ENCODE measurements at places on chromosomes 12 and 14.

- no peak for DNase-seq
Observed at GRCh38 chr14:77436042-77436441, 12.7 kb upstream of the NOXRED1 start.

GRCh38 chr14:97206916-97207315 is 409.7 kb downstream of the VRK1 start:
- no peak for DNase-seq

DNA sequence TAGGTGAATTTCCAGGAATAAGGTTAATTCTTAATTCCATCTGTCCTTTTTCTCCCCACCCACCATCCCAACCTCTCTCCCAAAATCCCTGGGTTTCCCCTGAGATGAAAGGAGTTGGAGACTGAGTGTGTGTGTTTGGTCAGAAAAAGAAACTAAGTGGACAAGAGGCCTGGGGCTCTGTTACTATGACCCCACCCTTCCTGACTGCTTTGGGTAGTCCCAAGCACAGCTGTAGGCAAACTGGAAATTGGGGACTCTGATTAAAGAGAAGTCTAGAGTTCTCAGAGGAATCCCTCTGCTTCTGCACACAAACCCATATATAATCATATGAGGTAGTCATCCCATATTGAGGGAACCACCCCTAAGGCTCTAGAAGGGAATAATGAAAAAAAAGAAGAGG is 7.0 kb upstream of the HOXC12 start:
- no peak for DNase-seq

- no peak for DNase-seq
Observed at GRCh38 chr14:34222867-34223266, 239.2 kb downstream of the SPTSSA start.

DNA sequence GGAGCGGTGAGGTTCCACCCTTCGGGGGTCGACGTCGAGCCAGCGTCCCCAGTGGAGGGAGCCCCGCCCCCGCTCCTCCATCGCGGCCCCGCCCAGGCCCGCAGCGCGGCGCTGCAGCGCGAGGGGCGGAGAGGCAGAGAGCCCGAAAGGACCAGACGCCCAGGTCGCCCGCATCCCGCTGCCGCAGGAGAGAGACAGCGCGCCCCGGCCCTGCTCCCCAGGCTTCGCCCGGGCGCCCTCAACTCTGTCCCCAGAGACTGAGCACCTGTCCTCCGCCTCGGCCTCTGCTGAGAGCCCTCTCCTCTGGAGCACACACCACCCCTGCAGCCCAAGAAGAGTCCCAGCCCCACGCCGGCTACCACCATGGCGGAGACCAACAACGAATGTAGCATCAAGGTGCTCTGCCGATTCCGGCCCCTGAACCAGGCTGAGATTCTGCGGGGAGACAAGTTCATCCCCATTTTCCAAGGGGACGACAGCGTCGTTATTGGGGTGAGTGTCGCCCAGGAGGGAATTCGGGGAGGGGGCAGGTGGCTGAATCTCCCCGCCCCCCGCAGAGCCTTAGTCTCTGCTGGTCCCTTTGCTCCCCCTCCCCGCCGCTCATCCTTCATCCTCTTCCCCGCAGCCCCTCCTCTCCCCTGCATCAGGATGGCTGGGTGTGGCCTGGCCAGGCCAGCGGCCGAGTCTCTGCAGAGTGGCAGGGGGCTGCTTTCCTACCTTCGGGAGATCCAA is at the start of gene KIF5A:
TSS of gene KIF5A (plus strand) at position 136 of the 732 bp plus-strand sequence. CDS start at position 364, 228 bp downstream.
- peak; percentile 27 for DNase-seq

- DNase-seq: no peak
Observed at GRCh38 chr12:31033681-31034080, 40.0 kb upstream of the DDX11 start.

DNA sequence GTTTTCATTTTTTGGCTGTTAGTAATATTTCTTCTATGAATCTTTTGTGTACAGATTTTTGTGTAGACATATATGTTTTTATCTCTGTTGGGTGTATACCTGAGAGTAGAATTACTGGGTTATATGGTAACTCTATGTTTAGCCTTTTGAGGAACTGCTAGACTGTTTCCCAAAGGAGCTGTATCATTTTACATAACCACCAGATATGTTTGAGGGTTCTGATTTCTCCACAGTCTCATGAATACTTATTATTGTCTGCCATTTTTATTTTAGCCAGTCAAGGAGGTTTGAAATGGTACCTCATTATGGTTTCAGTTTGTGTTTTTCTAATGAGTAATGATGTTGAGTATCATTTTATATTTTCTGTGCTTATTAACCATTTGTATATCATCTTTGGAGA is 1.9 kb downstream of the PCNX4 start:
- DNase-seq: no peak

GRCh38 chr12:94327809-94328208 is 131.9 kb downstream of the CEP83 start:
- DNase-seq: no peak

DNA sequence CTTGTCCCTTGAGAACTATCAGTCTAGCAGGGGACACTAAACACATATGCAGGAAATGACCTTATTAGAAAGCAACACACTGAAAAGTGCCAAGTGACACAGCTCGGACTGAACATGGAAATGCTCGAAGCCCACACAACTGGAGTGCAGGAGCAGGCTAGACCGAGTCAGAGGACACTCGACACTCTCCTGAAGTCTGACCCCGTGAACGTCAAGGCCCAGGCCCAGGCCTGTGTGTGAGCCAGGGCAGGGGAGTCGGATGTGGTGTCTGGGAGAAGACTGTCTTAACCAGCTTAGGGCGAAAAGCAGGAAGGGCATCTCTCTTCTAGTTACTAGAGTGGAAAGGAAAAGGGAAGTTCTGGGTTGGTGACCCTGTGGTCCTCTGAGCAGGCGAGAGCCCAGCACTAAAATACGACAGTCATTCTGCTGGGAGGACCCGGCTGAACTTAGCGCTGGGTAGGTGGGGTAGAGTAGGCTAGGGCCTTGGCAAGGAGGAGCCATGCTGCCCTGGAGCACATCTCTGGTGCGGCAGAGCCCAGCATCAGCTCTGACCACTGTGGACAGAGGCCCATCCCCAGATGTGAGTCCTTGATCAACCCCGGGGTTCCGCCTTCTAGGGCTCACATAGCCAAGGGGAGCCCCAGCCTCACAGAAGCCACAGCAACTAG is 93.0 kb downstream of the NTF3 start:
- no peak for DNase-seq

- no peak for DNase-seq
Observed at GRCh38 chr12:7806863-7807487, 17.8 kb downstream of the NANOG start.

DNA sequence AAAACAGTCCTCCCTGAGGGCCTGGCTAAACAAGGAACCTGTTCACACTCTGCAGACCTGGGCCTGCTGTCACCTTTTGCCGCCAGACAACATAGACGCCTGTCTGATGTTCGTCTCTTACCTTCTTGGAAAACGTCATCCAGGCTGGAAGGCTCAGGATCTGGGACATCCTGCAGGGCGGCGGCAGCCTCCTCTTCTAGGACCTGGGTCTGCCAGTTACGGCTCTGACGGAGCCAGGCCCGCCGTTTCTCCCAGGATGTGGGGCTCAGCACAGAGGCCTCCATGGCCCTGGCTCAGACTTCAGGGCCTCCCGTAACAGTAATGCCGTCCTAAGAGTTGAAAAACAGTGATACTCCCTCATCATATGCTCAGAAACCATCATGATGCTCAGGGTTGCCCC is 10.3 kb downstream of the TESPA1 start:
- no peak for DNase-seq

DNA sequence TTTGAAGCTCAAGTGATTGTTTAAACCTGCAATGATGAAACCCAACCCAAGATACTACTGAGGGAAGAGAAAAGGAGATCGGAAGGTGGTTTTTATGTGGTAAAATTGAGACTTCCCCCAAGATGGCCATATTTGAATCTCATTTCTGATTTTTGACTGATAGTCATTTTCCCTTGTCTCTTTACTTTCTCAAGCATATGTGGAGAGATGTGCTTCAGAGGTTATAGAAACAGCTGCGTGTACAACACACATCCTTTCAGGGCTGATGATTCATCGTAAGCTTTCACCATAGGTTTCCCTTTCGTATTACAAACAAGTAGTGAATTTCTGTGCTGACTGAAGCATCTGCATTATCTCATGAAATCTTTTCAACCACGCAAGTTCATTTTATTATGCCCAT is 276.2 kb downstream of the EMP1 start:
- no peak for DNase-seq

- DNase-seq: no peak
Observed at GRCh38 chr14:90556012-90556477, 159.2 kb downstream of the CALM1 start.

DNA sequence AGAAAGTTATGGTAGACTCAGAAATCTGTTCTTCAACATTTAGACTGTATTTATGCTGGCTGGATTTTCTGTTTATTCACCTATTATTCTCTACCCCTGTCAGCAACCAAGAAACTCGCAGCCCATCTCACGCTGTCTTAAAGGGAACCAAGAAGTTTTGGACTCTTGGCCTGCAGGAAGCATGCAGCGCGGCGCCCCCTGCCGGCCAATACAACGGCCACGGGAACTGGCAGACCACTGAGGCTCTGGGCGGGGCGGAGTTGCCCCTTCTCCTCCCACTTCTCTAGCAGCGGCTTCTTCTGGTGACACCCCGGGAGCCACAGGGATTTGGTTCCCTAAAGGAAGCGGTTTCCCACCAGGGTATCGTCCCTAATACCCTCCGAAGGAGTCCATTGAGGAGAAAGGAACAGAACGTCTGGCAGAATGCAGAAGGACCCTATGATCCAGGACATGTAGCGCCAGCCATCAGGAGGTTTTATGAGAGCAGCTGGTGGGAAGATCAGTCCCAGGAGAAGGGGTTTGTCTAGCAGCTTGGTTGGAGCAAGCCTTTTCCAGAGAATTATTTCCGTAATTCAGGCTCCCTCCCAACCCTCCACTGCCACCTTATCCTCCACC is 21.0 kb upstream of the RNASE2 start:
- no peak for DNase-seq

- DNase-seq: no peak
Observed at GRCh38 chr14:88264116-88264515, 59.0 kb downstream of the KCNK10 start.

All from T-helper 22 cell (primary cell).